Eye (tissue), 1 donor: ENCODE measurements at places on chromosomes 12 and 14.

GRCh38 chr12:68957273-68957672 is 24.3 kb upstream of the CPM start:
- DNase-seq, result no peak

GRCh38 chr14:103899316-103899715 is 28.9 kb upstream of the TDRD9 start:
- no peak for DNase-seq

DNA sequence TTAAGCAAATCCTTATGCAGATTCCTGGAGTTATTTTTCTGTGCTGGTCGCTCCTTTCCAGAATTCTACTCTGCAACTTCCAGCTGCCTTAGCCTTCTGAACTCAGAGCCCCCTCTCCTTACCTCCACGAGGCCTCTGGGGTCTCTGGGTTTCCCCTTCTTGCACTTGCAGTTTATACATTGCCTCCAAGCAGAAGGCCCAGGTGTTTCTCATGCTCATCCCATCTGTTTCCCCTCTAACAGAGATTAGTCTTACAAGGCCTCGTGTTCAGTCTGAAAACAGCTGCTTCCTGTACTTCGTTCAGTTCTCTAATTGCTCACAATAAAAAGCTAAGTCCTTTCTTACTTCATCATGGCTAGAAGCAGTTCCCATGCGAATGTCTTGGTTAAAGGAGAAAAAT is 134.4 kb upstream of the FGD4 start:
- peak; percentile 48 for DNase-seq

DNA sequence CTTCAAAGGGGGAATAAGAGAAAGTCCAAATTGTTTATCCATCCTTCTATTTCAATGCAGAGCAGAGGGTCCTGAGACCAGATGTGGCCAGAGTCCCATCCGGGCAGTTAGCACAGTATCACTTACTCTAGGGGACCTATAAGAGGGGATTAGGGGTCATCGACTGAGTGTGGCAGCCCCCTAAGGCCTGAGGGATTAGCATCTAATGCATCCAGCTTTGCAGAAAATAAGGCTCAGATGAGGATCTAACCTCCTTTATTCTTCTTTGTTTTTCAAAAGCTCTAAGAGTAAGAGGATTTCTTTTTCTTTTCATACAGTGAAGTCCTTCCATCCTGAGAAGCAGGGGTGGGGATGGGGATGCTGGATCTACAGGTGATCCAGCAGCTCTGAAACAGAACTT is 43.5 kb downstream of the NEUROD4 start:
- DNase-seq, result no peak

GRCh38 chr14:54106661-54107377 is 150.2 kb upstream of the BMP4 start:
- DNase-seq, result peak; percentile 35

- DNase-seq, result no peak
Measured at GRCh38 chr14:60276347-60276746, 27.3 kb downstream of the PPM1A start.
